Sigmoid colon (tissue), 7 donors: ENCODE measurements at places on chromosomes 4 and X.

- DNase-seq, result no peak
Observed at GRCh38 chrX:24643116-24643515, 4.0 kb downstream of the PCYT1B start.

GRCh38 chrX:77342004-77342403, 105.2 kb upstream of the FGF16 start:
- DNase-seq, result no peak

- no peak for DNase-seq
Observed at GRCh38 chr4:13432453-13432852, 51.7 kb downstream of the RAB28 start.

- no peak for DNase-seq
Observed at GRCh38 chrX:17262123-17262522, 112.9 kb upstream of the NHS start.

GRCh38 chrX:35842674-35843073, 44.5 kb downstream of the MAGEB16 start:
- no peak for DNase-seq

DNA sequence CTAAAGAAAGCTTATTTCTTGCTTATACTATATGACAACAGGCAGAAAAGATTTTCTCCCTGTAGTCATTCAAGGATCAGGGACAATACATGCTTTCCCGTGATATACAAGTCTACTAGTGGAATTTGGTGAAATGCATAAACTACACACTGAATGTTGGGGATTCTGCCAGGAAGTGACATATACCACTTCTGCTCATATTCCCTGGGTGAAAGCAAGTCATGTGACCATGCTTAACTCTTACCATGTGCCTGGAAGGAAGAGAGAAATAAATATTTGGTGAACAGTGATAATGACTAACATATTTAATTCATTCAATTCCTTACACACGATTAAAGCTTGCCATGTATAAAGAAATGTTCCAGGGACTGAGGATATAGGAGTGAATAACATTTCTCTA, 534.6 kb downstream of the PPARGC1A start:
- DNase-seq, result no peak

GRCh38 chr4:114780205-114780604, 181.6 kb downstream of the UGT8 start:
- DNase-seq, result no peak
